ENCODE measurements at places on chromosomes 6 and 20.

- no peak for DNase-seq
Observed at GRCh38 chr20:38771621-38772020, 23.4 kb downstream of the ACTR5 start.

DNA sequence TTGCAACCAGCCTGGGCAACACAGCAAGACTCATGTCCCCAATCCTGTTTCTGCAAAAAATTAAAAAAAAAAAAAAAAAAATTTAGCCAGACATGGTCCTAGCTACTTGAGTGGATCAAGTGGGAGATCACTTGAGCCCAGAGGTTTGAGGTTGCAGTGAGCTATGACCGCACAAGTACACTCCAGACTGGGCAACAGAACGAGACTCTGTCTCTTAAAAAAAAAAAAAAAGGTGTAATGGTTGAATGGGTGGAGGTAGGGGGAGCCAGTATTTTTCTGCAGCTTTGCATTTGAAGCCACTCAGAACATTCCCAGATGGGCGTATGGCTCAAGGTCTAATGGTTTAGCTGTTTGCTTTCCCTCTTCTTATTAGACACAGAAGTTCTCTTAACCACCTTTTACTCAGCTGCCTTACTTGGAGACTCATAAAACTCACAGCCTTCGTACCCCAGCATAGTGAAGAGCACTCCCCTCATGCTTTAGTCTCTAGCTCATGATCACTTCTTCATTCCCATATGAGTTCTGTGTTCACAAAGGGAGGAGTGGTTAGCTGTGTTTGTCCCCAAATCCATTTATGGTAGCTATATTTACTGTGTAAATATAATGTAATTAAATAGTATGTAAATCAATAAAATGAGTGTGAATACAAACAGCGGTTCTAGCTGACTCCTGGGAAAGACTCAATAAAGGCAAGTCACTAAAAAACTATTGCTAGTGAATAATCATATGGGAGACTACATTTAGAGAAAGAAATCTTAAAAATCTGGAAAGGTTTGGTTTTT, 9.0 kb downstream of the FKBP1A start:
- no peak for DNase-seq

DNA sequence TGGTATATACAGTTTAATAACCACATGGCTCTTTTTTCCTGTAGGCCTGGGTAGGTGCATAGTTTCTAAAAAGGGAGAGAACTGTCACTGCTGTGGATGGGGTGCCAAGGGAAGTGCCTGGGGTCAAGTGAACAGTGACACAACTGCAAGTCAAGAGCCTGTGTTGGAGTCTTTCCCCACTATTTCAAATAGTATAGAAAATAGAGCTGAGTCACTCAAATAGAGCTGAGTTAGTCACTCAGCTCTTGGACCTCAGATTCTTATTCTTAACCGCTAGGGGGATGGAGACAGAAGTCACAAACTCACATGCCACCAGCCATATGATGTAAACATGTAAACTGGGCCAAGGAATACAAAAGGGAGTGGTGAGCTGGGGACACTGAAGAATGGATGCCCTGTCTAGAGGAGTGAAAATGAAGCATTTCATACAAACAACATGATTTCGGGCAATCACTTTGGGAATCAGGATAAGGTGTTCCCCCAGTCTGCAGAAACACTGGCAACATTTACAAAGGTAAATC, 2.1 kb downstream of the NQO2 start:
- DNase-seq: peak; percentile 92

GRCh38 chr6:25022140-25022553, 86.4 kb upstream of the RIPOR2 start:
- DNase-seq: no peak

DNA sequence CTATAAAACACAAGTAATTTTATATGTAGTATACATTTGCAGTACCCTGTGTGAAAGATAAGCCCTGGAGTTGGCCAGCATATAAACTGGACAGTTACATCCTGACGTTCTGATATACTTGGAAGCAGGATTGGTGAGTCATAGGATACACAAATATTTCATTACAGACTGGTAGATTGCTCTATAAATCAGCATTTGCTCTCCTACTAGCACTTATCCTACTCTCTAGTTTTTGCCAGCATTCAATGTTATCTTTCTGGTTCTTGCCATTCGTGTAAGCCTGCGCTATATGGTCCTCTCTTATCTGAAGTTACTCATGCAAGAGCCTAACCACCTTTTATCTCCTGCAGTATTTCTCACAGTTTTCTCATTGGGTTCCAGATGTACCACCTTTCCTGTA, 680.2 kb upstream of the MMS22L start:
- DNase-seq: no peak

GRCh38 chr20:20603339-20603990, 109.0 kb downstream of the RALGAPA2 start:
- no peak for DNase-seq

DNA sequence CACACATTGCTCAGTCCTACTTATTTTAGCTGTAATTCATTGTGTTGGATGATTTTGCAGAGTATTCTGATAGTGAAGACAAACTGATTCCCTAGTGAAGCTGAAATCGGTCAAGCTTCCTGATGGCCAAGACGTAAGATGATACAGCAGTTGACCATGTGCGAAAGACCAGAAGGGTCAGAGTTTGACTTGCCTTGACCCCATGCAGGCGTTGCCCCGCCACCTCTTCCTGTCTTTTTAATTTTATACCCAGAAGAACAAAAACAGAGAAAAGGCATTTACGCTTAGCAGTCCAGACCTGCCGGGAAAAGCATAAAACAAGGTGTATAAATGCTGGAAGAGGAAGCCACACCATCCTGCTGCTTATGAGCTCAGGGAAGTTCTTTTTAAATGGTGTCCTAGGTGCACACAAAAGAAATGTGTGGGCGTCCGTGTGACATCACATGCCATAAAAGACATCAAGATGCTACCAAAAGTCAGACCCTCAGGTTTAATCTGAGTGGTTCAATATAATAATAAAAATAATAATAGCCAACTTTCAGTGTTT, 32.2 kb downstream of the TSHZ2 start:
- no peak for DNase-seq

- no peak for DNase-seq
Observed at GRCh38 chr6:88342336-88342735, 176.2 kb upstream of the CNR1 start.

GRCh38 chr6:20128018-20128417, 84.3 kb downstream of the MBOAT1 start:
- DNase-seq: no peak

DNA sequence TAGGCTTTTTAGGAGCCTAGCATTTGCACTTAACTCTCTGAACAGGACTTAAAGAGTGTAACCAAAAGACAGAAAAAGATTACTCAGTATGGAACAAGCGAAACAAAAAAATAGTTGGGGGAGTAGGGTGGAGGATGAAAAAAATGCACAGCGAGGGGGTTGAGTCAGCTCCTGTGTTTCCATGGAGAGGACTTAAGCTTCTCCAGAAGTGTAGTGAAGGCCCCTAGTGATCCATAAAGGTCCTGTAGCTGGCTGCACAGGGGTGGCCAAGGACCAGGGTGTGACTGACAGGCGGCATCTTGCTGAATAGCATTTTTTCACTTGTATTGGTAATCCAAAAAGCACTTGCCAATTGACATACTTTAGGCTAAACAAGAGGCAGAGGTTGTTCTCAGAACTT, 533.9 kb downstream of the RFPL4B start:
- peak; percentile 56 for DNase-seq

- DNase-seq: no peak
Observed at GRCh38 chr20:34389954-34390555, 27.0 kb downstream of the ITCH start.

GRCh38 chr6:105024803-105025202, 67.9 kb downstream of the LIN28B start:
- DNase-seq: no peak

GRCh38 chr6:110512991-110513390, 36.6 kb upstream of the SLC22A16 start:
- no peak for DNase-seq

DNA sequence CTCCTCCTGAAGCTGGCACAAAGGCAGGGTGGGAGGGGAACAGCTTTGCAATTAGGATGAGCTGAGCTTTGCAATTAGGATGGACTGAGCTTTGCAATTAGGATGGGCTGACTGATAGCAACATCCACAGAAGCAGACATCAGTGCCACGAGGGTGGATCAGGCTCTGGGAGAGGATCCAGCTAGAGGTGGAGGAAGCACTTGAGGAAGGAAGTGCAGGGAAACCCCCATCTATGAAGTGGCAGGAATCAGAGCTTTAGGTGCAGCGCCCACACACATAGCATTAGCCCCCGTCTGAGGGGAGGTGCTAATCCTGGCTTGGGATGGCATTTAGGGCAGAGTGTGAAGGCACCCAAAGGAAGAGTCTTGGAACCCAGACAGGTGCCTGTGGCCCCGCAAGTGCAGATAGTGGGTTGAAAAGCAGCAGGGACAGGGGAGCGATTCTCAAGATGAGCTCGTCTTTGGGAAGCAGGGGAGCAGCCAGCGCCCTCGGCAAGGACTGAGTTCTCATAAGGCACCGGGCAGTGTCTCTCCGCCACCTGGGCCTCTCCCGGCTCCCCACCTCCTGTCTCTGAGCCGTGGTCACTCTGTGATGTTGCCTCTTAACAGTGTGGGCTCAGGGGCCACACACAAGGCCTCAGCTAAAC, 12.0 kb upstream of the THBS2 start:
- DNase-seq: no peak

DNA sequence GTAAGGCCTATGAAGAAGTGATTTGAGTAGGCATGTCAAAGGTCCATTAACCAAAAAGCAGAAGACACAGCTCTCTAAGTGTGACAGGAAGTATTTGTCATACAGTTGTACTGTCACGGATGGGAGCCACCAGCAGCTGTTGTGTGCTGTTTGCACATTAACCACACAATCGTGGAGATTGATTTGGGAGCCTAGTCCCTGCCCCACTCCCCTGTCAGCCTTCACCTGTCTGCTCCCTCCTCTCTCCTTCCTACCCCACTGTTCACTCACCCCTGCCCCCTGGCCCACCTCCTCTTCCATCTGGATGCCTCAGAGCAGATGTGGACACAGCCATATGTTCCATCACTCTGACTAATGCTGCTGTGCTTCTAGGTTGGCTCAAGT, 124.7 kb upstream of the SPACA1 start:
- DNase-seq: no peak

DNA sequence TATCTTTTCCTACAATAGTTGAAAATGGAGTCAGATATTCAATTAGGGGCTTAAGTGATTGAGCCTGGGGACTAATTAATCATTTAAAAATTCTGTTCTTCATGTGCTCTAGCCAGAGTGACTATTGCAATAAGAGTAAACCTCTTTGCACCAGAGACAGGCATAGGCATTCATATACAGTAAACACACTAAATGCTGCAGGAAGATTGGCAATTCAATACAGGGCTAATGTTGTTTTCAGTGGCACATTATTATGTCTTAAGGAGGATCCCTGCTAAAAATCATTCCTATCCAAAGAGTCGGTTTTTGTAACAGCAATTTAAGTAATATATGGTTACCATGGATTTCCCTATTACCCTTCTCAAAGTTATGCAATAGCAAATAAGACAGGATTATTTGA, 1.2 kb downstream of the PDE7B start:
- DNase-seq: no peak

- no peak for DNase-seq
Observed at GRCh38 chr6:84554074-84554473, 210.3 kb downstream of the TBX18 start.

DNA sequence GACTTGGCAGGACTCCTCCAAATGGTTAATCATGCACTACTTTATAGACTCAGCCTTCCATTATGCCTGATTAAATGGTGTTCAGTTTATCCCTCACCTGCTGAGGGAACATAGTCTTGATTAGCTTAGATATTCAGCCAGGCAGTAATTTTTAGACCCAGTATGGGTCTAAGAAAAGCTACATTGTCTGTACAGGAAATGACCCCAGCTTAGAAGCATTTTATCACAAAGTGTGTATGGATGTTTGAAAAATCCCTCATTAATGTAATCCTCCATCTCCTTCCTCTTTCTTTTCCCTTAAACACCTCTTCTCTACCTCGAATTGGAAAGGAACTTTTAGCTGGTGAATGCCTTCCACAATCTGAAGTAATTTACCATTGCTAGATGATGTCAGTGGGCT, 252.2 kb upstream of the BMP2 start:
- no peak for DNase-seq

- DNase-seq: no peak
Observed at GRCh38 chr20:23875606-23876237, 3.8 kb downstream of the CST5 start.

GRCh38 chr6:46642928-46643751, 9.5 kb downstream of the CYP39A1 start:
- DNase-seq: no peak

DNA sequence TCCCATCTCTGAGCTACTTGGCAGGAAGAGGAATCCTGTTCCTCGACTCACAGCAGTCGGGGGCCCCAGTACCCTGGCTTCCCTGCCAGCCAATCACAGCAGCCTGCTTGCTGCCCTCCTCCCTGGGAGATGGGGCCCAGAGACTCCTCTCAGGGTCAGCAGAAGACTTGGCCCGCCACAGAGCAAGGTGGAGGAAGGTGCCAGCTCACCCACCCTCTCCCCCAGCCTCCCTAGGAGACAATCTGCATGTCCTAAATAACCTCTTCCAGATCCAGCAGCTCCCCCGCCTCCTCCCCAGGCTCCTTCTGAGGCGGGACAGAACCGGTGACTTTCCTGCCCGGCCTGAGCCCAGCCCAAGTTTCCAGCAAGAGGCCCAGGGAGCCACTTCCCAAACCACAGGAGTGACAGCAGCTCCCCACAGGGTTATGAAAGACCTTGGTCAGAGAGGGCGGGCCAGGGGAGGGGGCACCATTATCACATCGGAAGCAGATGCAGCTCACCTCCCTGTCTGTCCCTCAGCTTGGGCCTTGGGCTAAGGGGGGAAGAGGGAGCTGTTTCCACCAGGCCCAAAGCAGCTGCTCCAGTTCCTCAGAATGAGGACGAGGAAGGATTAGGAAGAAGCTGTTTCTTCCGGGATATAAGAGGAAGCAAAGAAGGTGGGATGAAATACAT, 2.3 kb downstream of the CCND3 start:
- no peak for DNase-seq

DNA sequence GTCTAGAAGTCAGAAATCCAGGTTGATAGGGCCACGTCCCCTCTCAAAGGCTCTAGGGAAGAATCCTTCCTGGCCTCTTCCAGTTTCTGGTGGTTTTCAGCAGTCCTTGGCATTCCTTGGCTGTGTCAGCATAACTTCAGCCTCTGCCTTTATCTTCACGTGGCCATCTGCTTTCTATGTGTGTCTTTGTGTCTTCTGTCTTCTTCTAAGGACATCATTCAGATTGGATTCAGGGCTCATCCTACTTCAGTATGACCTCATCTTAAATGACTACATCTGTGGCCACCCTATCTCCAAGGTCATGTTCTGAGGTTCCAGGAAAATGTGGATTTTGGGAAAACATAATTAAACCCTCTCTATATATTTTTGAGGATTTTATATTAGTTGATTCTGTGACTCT, 23.0 kb downstream of the C6orf89 start:
- no peak for DNase-seq
